Activated T-cell treated with anti-CD3 and anti-CD28 coated beads, Interleukin-2, amount 50 U/mL, for 4 hours (primary cell): ENCODE measurements at places on chromosomes 2 and 18. TPM values are rescaled to one million over a fixed set of nuclear protein-coding genes. Genes with fewer than 3 reads are reported as not detected.

GRCh38 chr2:227717687-227718567, at the start of gene SLC19A3:
Gene SLC19A3, minus strand, starts transcription at chr2:227718028. Its CDS starts 15,710 bp downstream, at chr2:227702318.
- DNase-seq: no peak

GRCh38 chr2:174342686-174343342, 8.1 kb downstream of the SP9 start:
- no peak for DNase-seq

GRCh38 chr2:60364491-60364890, 189.0 kb downstream of the BCL11A start:
- DNase-seq: no peak

DNA sequence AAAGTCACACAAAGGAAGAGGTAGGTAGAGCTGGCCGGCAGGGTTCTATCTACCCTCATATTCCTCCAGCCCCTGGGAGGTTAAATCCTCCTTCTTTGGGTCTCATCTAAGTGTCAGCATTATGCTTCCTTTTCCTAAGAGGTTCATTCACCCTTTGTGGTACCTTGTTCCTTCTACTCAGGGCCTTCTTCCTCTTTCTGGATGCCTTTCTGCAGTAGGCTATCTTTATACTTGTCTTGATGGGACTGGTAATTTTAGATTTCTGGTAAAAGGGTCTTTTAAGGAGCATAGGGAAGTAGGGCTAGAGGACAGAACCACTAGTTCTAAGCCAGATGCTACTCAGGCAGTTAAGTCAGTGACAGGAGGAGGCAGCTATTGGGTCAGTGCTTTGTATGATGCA, 13.7 kb upstream of the TNP1 start:
- no peak for DNase-seq

NEU2 gene
- total RNA-seq: not detected

AFTPH gene
- 38.2 TPM for total RNA-seq

MAP2 gene
- total RNA-seq: 0.24 TPM

MROH2A gene
- not detected for total RNA-seq
